Kidney epithelial cell (primary cell): ENCODE measurements at places on chromosomes 4 and X. TPM values are rescaled to one million over a fixed set of nuclear protein-coding genes. Genes with fewer than 3 reads are reported as not detected.

- no peak for DNase-seq
These were observed 1343.8 kb upstream of the IGFBP7 start for GRCh38 chr4:58453956-58454355.

DNA sequence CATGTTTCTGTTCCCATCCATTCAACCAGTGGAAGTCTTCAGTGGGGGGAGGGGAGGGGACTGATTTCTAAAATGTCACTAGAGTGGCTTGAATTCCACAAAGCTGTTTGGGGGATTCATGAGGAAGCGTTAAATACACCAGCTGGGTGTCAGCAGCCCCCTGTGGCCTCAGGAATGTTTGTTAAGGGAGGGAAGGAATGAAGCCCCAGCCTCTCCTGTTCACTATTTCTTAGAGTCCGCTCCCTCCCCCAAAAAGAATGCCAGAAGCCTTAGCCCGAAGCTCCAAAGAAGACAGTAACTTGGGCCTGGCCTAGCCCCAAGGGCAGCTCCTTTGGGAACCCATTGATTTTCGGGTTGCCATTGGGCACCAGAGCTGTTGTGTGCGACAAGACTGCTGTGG is 3.3 kb downstream of the SHROOM2 start:
- no peak for DNase-seq

GRCh38 chrX:78331708-78332107 is 4.3 kb upstream of the CYSLTR1 start:
- DNase-seq, result no peak

DNA sequence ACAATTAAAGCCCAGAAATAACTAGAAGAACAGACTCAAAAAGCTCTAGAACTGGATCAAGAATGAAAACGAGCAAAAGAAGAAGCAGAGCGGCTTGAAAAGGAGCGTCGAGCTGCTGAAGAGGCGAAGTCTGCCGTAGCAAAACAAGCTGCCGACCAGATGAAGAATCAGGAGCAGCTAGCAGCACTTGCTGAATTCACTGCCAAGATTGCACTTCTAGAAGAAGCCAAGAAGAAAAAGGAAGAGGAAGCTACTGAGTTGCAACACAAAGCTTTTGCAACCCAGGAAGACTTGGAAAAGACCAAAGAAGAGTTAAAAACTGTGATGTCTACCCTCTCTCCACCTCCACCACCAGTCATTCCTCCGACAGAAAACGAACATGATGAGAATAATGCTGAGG is 56.1 kb upstream of the PPP4R3C start:
- DNase-seq, result no peak

DNA sequence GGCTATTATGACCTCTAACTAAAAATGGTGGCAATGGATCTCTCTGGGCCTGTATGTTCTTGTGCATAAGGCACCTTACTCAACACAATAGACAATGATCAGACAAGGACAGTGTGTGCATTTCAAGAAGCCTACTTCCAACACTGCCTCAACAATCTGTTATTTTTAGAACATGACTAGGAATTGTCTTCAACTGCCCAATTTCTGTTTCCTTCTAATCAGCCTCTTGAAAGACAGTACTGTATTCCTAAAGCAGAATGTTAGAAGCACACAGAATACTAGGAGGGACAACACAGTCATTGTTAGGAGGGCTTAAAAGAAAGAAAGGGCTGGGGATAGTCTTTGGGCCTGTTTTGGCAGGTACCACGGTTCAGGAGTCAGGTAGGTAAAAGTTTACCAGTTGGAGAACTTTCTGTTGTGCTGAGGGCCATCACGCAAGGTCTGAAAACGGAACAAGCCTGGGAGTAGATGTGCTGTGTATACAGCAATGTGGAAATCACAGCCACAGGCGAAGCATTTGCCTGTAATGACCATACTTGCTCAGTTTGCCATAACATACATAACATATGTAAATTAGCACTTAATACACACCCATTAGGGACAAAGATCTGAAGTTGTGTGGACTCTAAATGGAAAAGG is 100.8 kb upstream of the ATXN3L start:
- DNase-seq, result no peak

GRCh38 chrX:120029354-120029753 is 48.1 kb downstream of the RHOXF2B start:
- DNase-seq, result no peak

GRCh38 chr4:128516301-128516969 is 228.8 kb upstream of the PGRMC2 start:
- DNase-seq, result no peak

DNA sequence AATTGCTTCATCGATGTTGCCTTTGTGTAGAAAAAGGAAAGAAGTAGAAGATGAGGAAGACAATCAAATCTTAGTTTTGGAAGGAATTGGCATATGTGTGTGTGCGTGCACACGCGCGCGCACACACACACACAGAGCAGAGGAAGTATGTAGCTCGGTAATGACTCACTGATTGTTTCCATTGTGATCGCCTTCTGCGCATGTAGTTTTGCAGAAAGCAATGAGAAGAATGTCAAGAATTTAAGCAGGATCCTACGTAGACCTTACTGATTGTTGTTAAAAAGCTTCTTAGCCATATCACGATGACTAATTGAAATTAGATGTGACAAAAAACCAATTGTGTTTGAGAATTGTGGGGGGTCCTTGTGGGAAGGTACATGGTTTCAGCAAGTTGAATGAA is 12.8 kb upstream of the LIMCH1 start:
- peak; percentile 91 for DNase-seq

DNA sequence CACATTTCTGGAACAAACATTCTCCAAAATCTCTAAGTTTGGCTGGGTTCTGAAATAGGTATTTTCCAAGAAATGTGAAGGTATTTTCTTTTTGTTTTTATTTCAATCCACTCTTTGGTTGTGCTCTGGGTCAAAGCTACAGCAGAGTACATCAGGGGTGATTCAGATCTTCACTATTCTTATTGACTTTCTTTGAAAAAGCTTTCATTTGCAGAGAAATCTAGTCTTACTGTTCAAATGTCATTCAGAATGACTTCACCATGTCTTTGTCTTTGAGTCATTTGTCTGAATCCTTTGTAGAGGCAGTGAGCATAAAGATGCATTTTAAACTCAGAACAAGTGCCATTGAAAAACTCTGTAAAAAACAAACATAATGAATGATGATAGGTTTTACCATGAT is 547.2 kb upstream of the ADGRL3 start:
- DNase-seq, result no peak

- no peak for DNase-seq
These were observed 13.7 kb downstream of the ADH6 start for GRCh38 chr4:99205153-99205979.

DNA sequence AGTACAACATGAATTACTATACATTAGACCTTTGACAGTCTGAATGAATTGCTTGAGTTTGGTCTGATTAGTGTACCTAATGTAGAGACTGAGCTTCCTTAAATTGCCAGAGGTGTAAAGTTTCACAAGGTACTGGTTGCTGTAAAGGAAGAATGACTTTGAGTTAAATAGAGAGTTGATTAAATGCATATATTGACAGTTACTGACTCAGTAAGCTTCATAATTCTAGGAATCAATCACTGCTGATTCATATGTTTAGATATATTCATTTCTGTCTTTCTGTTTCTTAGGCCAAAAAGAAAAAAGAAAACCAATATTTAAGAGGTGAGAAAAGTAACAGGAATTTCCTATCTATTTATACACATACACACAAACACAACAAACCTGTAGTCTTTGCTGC is 16.2 kb upstream of the ART3 start:
- no peak for DNase-seq

GRCh38 chr4:4853371-4853823 is 6.1 kb upstream of the MSX1 start:
- no peak for DNase-seq

- no peak for DNase-seq
These were observed 78.9 kb upstream of the PSAPL1 start for GRCh38 chr4:7513671-7514070.

GRCh38 chrX:70481471-70482270 is 37.0 kb downstream of the DLG3 start:
- DNase-seq, result no peak

DNA sequence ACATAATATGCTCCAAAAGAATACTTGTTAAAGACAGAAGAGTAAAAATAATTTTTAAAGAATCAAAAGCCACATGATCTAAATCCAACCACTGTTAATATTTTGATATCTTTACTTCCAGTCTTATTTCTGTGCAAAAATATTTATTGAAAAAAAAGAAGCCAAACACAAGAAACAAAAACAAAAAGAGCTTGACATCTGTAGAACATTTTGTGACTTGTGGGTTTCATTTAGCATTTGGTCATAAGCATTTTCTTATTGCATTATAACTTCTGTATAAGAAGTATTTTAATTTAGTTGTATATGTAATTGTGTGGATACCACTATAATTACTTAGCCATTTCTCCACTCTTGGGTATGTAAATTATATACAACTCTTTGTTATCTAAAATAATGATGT is 63.1 kb downstream of the DIPK2B start:
- DNase-seq, result no peak

DNA sequence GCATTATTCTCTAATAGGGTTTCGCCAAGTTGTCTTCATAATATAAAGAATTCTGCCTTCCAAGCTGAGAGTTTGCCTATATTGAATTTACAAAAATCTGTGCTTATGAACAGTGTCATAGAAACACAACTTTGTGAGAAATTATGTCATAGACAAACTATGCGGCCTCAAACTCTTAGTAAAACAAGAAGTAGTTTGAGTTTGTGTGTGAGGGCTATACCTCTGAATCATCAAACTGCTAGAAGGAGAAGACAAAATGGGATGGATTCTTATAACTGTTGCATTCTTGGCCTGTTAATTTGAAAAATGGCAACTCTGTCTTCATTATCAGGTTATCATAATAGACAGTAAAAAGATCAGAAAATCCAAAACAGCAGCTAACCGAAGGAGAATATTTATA is 46.1 kb upstream of the NAP1L5 start:
- peak; percentile 58 for DNase-seq

- DNase-seq, result no peak
These were observed 16.0 kb downstream of the CRLF2 start for GRCh38 chrX:1196436-1196835.

DNA sequence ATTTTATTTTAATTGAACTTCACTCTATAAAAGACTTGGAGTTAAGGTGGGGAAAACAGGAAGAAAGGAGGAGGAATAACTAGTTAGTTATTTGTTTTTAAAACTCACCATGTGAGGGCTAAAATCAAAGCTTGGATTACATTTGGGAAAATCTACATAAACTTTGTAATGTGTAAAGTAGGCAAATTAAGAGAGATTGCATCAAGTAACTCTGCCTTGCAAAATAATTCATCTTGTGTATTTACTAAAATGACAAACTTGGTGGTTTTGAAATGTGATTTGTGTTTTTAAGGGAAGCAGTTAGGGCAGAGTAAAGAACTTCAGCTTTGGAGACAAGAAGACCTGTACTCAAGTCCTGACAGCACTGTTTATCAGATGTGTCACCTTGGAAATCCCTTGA is 43.3 kb upstream of the RASSF6 start:
- no peak for DNase-seq

ARMCX6 gene
- 34.4 and 36.8 TPM in 2 replicates for total RNA-seq

SPATA4 gene
- 0.34 and 0.50 TPM in 2 replicates for total RNA-seq

PDZD4 gene
- total RNA-seq, result 0.68 and 1.8 TPM in 2 replicates

NUP62CL gene
- total RNA-seq, result 1.6 and 1.8 TPM in 2 replicates

SSX4 gene
- total RNA-seq, result not detected in 2 replicates

HSFX3 gene
- not detected in 2 replicates for total RNA-seq
